HL-60 (cell line): ENCODE measurements at places on chromosomes 1 and 21.

- DNase-seq, result no peak
Measured at GRCh38 chr21:33396436-33396835, 6.8 kb upstream of the IFNGR2 start.

DNA sequence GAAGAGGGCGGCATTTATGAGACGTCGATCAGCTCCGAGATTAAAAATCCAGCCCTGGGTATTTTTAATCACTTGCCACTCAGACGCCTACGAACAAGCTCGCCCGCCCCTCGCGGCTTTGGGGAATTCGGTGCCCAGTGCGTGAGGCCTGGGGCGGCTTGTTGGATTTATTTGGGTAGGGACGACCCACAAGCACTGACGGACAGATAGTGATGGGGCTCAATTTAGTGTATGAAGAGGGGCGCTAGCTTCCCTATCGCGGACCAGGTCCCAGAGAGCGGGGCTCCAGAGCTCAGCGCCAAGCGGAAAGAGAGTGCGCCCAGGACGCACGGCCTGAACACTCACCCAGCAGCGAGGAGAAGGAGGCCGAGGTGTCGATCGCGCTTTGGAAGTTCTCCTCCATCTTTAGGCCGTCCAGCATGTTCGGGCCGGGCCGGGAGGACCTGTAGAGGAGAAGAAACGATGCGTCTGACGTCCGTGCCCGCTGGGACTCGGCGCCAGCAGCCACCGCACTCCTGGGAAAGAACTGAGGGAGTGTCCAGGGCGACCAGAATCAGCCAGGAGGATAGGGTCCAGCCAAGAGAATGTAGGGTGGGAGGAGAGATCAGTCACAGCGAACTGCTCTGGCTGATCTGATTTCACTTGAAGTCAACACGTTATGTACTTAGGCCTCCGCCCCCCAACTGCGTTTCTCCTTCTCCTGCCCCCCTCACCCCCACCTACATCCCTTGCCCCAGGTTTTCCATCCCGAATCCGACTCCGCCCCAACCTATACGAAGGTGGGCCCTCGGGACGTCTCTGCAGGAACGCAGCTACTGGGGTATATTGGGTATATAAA lies 1.2 kb downstream of the LMX1A start:
- no peak for DNase-seq

DNA sequence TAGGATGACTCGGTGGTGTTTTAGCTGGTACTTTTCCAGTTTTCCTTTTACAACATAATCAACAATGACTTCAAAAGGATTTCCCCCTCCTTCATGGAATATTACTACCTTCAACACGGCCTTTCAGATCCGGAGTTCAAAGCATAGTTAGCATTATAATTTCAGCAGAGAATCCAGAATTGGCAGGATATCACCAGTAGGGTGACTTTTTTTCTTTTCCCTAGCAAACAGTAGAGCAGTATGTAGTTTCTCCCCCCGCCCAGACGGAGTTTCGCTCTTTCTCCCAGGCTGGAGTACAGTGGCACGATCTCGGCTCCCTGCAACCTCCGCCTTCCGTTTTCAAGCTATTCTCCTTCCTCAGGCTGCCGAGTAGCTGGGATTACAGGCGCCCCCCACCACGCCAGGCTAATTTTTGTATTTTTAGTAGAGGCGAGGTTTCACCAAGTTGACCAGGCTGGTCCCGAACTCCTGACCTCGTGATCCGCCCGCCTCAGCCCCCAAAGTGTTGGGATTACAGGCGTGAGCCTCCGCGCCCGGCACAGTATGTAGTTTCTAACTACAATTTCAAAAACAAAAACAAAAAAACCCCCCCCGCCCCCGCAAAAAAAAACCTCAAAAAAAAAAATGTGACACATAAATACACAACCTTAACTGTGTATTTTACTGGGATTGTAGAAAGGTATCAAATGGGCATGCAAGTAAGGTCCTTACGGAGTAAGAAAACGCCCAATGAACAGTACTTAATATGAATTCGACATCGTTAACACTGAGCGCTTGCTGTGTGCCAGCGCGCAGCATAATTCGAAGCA lies 1.5 kb upstream of the COX20 start:
- peak; percentile 76 for DNase-seq

DNA sequence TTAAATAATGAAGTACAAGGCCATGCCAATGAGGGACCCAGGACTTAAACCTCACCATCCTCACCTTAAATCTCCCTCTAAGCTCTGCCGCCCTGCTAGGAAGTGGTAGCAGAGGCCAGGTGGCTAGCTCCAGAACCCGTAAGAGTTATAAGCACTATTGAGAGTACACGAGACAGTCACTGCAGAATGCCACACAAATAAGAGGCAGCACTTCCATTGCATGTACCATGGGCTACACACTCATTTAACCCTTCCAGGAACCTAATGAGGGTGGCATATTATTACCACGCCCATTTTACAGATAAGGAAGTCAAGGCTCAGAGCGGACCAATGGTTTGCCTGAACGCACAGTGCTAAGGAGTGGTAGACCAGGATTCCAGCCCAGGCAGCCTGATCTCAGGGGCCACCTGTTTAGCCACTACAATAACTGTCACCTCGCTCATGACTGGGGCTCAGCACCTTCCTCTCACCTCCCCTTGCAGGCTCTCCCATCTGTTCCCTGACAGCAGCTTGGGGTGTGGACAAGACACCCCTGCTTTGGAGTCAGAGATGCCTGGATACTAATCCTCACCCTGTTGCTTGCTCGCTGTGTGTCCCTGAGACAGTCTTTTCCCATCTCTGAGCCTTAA lies 54.8 kb upstream of the ID3 start:
- DNase-seq, result no peak

- no peak for DNase-seq
Measured at GRCh38 chr1:236568285-236568894, 35.9 kb downstream of the HEATR1 start.

DNA sequence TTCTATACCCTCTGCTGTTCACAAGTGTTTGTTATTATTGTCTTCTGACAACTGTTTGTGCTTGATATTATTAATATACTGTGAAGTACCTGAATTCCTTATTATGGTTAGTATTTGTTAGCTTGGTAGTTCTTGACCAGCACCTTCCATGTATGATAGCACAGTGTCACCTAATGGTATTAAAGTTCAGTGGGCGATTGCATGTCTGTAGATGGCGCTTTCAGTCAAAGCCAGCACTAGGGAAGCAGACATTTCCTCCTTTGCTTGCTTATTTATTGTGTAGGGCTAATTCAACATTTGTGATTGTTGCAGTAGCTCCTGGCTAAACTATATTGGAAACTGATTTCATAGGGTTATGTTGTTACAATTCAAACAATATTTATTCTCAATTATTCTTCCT lies 218.0 kb downstream of the ZP4 start:
- no peak for DNase-seq

DNA sequence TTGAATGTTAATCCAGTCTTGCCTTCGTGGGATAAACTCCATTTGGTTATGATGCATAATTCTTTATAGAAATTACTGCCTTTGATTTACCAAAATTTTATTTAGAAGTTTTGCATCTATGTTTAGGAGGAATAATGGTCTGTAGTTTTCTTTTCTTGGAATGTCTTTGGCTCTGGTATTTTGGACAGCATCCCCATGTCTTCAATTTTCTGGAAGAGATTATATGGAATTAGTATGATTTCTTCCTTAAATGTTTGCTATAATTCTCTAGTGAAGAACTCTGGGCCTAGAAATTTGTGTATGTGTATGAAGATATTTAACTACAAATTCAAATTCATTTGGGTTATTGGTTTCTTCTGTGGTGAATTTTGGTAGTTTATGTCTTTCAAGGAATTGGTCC lies 92.7 kb downstream of the SNX7 start:
- no peak for DNase-seq

GRCh38 chr1:37677808-37678207 lies 14.5 kb upstream of the CDCA8 start:
- DNase-seq, result no peak

DNA sequence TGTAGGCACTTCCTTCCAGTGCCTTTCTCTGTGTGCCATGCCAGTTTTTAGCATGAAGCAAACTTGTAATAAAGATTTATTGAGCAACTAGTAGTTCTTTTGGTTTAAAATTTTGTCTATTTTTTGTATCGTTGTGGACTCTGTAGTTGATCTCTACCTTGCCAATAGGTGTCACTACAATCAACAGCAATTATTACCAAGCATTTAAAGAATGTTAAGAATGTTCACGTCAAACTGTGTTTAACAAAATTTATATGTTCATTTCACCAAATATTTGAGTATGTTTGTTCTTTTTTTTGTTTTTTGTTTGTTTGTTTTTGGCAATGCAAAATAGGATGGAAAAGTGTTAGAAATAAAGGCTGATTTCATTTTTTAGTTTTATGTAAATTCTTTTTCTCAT lies 208.1 kb downstream of the PATJ start:
- DNase-seq, result no peak

DNA sequence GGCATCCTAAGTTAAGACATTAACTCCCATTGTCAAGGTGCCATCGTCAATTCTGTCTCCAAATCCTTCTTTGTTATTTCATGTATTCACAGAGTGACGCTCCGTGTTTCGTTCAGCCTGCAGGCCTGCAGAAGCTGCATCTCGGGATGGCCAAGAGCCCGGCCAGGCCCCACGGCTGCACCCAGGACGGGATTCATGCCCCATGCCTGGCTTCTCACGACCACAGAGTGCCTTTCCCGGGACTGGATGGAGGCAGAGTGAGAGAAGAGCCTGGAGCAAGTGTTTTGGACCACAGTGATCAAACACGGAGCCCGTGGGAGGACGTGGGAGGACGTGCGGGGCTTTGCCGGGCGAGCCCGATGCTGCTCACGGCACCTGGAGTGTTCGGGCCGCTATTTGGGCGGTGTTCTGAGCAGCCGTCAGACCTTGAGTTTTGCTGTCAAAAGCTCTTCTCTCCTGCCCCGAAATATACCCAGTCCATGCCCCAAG lies 56.8 kb downstream of the COL6A1 start:
- DNase-seq, result no peak

GRCh38 chr21:44819283-44820243 lies 1.7 kb upstream of the SUMO3 start:
- DNase-seq, result no peak

DNA sequence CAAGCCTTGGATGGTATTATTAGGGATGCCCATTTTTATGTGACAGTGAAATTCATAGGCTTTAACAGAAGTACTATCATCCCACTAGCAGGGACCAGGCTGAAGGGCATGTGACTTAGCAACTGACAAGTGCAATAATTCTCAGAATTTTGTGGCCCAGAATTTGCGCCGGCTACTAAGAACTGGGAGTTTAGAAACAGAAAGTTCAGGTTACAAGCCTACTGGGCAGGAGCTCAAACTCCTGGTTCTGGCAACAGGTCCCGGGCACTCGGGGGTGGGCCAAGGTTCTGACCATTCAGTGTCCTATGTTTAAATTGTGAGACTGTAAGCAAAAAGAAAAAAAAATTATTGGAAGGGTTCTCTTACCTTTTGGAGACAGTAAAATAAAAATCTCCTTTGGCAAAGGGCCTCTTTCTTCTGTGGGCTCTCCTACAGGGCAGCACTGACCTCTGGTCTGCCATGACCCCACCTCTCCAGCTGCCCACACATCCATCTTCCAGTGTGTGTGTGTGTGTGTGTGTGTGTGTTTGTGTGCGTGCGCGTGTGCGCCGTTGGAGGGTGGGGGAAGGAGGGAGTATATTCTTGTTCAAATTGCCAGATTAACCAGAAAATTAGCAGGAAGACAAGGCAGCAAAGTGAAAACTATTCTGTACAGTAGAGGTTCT lies 26.1 kb downstream of the IRF2BP2 start:
- no peak for DNase-seq

DNA sequence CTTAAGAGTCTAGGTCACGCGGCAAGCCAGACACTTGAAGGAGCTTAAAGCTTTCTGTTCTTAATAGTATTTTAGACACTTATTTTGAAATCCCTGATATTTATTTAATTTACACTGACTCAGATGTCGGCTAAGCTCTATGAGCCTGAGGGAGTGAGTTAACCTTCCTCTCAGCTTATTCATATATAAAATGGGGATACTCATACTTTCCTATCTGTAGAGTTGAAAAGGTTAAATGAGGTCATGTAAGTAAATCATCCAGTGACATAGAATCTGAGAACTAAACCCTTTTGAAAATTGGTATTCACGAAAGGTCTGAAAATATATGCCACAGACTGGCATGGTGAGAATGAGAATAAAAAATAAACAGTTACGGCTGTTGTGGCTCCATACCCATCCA lies 1.4 kb upstream of the GPR161 start:
- no peak for DNase-seq

- no peak for DNase-seq
Measured at GRCh38 chr21:17536381-17536780, 23.5 kb downstream of the CXADR start.

DNA sequence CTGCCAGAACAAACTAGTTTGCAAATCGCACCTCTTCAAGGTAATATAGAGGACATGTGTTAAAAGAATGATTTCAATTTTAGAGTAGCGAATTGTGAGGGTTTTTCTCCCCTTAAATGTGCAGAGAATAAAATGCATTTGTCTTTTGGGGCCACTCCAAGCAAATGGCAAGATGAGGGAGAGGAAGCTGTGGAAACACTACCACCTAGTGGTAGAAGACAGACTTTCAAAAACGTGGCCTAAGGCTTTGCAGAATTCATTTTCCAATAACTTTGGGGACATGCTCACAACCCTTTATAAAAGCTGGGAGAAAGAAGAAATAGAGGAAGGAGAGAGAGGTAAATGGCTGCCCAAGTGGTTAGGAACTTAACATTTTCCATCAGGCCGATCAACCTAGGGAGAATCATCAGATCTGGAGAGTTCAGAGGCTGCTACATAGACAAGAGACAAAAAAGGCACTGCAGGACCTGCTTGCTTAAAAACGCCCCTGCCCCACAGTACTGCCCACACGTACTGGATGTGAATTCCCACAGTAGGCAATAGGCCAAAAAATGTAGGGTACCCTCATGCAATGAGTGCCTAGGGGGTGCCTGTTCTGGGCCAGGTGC lies 15.7 kb upstream of the RCAN1 start:
- DNase-seq, result peak; percentile 44

DNA sequence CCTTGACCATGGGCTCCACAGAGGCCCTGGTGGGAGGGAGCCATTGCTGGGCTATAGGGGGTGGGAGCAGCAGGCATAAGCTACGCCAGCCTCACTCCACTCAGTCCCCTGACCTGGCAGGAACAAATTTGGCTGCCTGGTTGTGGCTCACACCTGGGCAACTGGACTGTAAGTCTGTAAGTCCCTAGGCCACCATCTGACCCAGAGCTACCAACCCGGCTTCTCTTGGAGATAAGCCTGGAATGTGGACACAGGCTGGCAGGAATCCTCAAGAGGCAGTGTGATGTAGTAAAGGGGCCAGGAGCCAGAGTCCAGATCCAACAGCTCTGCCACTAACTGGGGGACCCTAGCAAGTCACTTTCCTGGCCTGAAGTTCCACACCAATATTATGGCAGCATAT lies 11.4 kb downstream of the NCF2 start:
- no peak for DNase-seq

GRCh38 chr1:84711121-84711520 lies 20.9 kb upstream of the SSX2IP start:
- DNase-seq, result no peak

- no peak for DNase-seq
Measured at GRCh38 chr1:184366997-184367396, 19.8 kb upstream of the C1orf21 start.

DNA sequence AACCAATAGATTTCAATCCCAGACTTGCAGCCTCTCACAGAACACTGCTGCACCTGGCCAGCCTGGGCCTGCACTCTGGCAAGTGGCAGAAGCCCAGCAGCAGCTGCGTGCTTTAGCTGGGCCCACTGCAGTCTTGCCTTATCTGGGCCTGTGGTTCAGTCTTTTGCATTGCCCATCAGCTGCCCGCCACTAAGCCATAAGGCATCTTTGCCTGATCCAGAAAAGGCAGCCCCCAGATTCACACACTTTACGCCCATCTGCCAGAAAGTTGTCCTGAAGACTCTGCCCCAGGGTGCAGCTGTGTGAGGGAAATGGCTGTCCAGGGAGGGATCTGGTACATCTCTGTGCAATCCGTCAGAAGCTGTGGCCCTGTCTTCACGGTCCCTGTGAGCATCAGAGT lies 217.0 kb downstream of the DNAH14 start:
- no peak for DNase-seq
